ENCODE measurements at places on chromosomes 7 and 10.

DNA sequence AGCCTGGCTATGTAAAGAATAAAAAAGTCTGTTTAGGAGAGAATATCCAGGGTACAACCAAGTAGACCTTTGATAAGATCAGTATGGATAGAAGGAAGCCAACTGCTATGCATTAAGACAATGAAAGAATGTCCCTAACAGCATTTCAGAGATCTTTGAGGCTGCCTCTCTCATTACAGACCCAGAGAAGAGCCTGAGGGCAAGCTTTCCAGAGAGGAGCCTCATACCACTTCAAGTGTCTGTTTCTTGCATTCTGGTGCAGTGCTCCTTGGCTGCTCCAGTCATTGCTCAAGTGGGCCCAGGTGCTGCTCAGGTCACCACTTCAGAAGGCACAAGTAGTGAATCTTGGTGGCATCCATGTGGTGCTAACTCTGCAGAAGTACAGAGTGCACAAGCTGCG is 514.0 kb downstream of the PLXDC2 start:
- no peak for DNase-seq

DNA sequence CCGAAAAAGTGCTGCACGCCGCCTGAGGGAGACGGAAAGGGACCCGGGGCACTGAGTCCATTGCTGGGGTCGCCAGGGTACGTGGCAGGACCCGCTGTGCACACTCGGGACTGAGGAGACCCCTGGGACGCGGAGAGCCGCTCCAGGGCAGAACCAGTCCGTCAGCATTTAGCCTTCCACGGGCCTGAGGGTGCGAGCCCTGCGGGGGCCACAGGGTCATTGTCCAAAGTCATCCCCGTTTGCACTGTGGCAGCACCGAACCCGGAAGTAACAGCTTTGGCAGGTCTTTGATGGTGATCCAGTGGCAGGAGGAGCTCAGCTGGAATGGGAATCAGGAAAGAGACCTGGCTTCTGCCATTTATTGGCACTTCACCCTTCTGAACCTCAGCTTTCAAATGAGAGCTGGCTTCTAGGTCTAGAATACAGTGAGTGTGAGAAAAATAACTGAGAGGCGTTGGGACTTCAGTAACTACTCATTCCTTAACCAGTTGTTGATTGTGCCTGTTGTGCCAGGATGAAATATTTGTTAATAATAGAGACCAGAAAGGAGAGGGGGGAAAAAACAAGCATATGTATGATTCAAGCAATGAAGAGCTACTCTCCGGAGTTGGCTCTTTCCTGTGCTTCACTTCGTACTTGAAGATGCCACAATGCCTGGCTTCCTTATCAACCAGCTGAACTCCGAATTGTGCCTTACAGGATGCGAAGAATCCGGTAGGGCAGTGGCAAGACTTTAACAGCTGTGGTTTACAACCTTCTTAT is 811 bp upstream of the ARHGAP12 start:
- peak; percentile 15 for DNase-seq

DNA sequence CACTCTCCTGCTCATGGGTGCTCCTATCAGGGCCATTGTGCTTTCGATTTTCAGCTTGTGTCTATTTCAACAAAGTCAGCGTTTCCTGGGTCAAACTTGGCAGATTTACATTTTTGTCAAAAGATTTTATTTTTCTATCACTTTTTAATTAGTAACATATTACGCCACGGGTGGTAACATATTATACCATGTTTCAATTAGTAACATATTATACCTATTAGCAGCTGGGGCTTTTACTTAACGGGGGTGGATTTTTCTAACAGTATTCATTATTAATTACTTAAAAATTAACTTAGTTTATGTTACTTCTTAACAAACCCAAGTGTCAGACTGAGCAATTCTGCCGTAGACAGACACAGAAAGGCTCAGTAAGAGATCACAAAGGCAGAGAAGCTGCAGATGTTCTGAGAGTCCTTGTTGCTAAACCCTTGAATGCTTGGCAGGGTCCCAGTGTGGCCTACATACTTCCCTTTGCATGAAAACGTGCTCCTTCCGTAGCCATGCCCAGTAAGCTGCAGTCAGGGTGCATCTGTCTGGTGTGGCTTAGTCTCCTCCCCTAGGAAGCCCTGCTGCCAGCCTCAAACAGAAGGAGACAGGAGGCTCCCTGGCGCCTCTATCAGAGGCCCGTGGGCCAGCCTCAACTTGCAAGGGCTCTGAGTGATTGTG is 263.1 kb upstream of the CXCL12 start:
- no peak for DNase-seq

DNA sequence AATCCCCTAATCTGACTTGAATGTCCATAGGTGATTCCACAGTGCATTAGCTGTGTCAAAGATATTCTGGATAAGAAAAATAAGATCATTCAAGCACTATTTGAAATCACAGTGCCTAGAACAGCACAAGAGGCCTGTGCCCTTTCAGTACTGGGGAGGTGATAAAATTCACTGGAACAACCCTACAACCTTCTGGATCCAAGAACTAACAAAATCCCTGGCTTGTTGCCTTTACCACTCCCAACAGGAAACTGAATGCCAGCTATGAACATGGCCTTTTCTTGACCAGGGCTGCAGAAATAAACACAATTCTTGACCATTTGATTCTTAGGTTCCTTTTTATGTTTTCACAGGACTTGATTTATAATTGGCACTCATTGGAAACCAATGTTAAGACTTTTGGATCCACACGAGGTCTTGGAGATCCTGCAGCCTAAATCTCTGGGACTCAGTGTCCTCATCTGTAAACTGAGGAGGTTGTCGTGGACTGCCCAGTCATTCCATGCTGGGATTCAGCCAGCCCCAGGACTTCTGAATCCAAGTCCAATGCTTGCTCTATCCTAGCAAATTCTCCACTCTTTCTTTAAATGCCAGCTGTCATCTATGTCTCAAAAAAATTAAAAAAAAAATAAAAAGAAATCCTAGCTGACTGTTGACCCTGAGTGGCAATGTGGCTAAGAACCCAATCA is 624.7 kb downstream of the KCNMA1 start:
- DNase-seq = no peak

DNA sequence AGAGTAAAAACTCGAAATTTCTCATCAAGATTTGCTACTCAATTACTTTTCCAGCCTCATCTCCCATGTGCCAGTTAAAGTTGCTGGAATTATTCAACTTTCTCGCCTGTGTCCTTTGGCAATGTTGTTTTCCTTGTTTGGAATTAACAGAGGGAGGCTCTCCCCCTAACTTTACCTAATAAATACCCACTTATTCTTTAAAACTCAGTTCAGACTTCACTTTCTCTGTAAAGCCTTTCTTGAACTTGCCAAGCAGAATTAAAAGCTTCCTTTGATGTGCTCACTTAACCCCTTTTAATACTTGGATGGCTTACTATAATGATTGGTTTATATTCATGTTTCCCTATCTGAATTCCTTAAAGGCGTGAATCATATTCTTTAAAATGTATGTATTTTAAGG is 104.1 kb downstream of the MKLN1 start:
- no peak for DNase-seq
